ENCODE measurements at places on chromosomes 1 and 21.

- no peak for DNase-seq
Observed at GRCh38 chr1:211588711-211589110, 9.8 kb upstream of the SLC30A1 start.

- DNase-seq: no peak
Observed at GRCh38 chr1:28278763-28279162, 19.4 kb downstream of the SESN2 start.

DNA sequence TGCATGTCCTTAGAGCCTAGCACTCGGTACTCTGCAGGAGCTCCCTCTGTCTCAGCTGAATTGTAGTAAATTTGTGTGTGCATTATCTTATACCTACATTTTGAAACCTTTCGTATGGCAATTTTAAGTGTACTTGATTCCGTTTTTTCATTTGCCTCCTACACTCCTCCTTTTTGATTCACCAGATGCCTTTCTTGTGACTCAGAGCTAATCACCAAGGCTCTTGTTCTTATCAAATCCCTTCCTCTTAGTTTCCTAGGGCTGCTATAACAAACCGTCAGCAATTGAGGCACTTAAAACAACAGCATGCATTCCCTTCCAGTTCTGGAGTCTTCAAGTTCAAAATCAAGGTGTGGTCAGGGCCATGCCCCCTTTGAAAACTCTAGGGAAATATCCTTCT, 261.0 kb downstream of the ASTN1 start:
- DNase-seq: no peak

DNA sequence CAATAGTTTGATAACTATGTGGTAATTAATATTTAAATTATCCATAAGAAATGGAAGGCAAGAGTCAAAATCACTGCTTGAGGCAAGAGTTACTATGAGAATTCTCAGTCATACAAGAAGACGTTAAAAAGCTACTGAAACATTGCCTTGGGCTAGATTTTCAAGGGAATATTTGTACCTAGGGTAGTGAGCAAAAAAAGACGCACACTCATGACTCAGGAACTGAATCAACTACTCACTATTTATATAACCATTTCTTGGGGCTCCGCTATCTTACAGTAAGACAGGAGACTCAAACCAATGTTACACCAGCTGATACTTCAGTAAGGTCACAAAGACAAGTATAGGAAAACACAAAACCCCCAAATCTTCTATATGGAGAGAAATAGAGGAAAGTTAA, 151.5 kb upstream of the RNPC3 start:
- no peak for DNase-seq

- DNase-seq: no peak
Observed at GRCh38 chr1:152924191-152924590, 15.8 kb downstream of the IVL start.

DNA sequence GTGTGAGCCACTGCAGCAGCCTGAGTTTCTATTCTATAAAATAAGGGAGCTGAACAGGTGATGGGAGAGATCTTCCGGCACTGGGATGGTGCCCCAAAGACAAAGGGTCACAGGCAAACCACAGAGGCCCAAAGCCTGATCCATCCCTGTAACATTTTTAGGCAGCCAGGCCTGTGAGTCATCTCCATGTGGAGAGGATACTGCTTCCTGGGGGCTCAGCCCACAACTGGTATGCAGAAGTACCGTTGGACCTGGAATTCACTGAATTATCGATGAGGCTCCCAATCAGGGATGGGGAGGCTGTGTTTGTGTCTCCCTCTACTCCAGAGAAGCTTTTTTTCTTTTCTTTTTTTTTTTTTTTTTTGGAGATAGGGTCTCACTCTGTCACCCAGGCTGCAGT, 48.8 kb upstream of the WASF2 start:
- no peak for DNase-seq
